Astrocyte of the cerebellum (primary cell): ENCODE measurements at places on chromosomes 4 and X.

DNA sequence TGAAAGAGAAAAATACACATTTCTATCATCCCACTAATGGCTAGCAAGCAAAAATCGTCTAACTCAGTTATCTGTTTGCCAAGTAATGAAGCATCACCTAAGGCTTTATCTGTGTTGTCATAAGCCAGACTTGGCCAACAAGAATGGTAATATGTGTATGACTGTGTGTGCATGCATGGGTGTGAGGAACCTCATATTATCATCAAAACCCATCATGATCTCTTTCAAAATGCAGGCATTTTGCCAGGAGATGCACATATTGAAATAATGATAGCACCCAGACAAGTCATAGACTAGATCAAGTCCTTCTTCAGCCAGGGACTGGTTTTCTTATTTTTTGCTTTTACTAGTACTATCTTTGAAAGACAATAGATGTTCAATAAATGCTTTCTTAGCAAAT is 172.5 kb upstream of the FMR1 start:
- no peak for DNase-seq

- DNase-seq, result no peak
Measured at GRCh38 chr4:7767966-7768365, 171.7 kb downstream of the AFAP1 start.

GRCh38 chr4:105234582-105234981 is 87.9 kb downstream of the TET2 start:
- no peak for DNase-seq

DNA sequence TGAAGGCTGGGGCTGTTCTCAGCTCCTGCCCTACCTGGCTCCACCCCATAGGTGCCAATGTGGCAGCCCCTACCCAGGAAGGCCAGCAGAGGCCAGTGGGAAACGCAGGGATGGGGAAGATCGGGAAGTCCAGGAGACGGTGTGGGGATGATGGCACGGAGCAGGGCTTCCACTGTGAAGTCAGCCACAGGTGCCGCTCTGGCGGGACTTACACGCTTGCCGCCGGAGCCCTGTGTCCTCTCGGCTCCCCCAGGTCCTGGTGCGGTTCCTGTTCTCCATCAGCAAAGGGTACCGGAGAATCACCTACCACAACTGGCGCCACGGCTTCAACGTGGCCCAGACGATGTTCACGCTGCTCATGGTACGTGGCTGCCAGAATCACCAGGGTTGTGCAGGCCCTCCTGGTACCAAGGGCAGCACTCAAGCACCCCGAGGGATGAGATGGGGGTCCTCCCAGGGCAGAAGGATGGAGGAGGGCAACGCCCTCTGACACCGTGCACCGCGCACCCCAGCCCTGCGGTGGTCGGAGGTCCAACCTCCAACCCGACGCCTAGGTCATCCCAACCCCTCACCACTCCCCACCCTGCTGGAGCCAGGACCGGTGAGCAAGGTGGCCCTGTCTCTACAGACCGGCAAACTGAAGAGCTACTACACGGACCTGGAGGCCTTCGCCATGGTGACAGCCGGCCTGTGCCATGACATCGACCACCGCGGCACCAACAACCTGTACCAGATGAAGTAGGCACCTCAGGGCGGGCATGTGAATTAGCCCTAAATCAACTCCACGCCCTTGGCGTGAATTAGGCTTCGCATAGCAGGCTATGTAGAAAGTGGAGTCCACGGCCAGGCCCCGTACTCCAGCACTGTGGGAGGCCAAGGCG is 12.0 kb downstream of the ATP5ME start:
- no peak for DNase-seq

DNA sequence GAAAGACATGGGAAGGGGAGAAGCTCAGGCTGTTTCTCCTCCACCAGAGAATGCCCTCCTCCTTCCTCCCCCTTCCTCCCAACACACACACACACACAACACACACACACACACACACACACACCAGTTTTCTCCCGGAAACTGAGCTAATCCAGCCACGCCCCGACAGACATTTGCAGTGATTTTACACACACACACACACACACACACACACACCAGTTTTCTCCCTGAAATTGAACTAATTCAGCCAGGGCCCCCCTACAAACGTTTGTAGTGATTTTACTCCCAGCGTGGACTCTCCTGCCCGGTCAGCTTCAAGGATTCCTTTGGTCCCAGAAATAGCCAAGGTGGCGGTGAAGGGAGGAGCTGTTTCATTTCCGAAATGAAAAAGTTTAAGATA is 32.9 kb upstream of the STX18 start:
- peak; percentile 32 for DNase-seq

GRCh38 chr4:51850294-51850693 is 7.3 kb downstream of the DCUN1D4 start:
- DNase-seq, result no peak

- no peak for DNase-seq
Measured at GRCh38 chrX:135009057-135009610, 13.2 kb downstream of the RTL8B start.

GRCh38 chr4:81225252-81225651 is 10.2 kb upstream of the PRKG2 start:
- no peak for DNase-seq

GRCh38 chrX:9333873-9334560 is 130.8 kb upstream of the TBL1X start:
- DNase-seq, result no peak

- DNase-seq, result peak; percentile 54
Measured at GRCh38 chrX:131288738-131289511, at the start of gene IGSF1. TSS of gene IGSF1 (minus strand) at chrX:131289306. CDS start at chrX:131286674, 2,632 bp downstream.

- DNase-seq, result no peak
Measured at GRCh38 chr4:63458010-63458409, 951.2 kb downstream of the TECRL start.

DNA sequence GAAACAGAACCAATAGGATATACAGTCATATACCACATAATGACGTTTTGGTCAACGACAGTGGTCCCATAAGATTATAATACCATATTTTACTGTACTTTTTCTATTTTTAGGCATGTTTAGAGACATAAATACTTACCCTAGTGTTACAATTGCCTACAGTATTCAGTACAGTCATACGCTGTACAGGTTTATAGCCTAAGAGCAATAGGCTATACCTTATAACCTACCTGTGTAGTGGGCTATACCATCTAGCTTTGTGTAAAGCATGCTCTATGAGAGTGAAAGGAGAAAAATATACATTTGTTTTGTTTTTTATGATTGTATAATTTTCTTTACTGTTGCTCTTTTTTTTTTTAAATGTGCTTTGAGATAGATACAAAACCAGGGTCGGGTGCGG is 52.0 kb upstream of the PABPC1L2A start:
- no peak for DNase-seq

- peak; percentile 53 for DNase-seq
Measured at GRCh38 chrX:104854790-104855340, 288.9 kb downstream of the IL1RAPL2 start.

DNA sequence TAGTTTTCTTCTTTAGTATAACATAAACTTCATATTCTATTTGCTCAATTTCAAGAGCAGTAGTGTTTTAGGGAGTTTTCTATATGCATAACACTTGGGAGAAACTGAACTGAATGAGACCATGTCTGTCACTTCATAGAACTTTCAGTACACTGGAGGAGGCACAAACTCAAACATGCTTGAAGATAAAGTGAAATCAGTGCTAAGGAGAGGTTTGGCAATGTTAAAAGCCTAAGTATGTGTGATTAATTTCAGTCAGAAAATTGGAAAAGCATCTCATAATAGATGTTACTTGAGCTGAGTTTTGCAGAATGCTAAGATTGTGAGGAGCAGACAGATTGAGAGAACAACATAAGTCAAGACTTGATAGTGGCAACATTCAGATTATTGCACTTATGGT is 411.2 kb upstream of the HS3ST1 start:
- no peak for DNase-seq

DNA sequence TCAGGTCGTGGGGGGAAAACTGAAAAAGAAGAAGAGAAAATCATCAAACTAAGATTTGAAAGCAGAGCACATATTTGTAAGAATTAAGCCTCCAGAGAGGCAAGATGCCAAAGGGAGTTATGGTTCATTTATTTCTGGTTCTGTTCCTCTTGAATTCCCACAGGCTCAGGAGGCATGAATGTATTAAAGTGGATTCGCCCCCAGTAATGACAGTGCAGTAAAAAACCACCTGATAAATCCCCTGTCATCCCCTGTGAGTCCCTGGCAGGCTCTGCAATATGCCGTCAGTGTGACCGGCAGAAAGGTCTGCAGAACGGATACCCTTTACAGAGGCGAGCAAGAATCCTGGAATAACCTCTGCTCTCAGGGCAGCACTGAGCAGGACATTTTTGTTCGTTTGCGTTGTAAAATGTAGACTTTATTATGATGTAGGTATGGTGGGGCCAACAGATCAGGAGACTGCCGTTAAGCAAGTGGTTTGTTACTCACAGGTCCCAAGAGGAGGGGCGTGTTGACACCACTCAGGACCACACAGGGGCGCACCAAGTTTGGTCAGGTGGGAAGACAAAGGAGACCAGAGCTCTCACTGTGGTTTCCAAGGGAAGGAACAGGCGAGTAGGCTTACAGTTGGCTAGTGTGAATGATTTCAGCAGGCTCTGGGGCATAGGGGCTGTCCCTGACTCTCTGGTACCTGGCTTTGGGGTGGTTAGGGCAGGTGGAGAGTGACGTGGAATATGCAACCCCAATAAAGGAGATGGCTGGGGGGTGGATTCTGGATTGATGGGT is 75.3 kb downstream of the DHRSX start:
- DNase-seq, result peak; percentile 15

DNA sequence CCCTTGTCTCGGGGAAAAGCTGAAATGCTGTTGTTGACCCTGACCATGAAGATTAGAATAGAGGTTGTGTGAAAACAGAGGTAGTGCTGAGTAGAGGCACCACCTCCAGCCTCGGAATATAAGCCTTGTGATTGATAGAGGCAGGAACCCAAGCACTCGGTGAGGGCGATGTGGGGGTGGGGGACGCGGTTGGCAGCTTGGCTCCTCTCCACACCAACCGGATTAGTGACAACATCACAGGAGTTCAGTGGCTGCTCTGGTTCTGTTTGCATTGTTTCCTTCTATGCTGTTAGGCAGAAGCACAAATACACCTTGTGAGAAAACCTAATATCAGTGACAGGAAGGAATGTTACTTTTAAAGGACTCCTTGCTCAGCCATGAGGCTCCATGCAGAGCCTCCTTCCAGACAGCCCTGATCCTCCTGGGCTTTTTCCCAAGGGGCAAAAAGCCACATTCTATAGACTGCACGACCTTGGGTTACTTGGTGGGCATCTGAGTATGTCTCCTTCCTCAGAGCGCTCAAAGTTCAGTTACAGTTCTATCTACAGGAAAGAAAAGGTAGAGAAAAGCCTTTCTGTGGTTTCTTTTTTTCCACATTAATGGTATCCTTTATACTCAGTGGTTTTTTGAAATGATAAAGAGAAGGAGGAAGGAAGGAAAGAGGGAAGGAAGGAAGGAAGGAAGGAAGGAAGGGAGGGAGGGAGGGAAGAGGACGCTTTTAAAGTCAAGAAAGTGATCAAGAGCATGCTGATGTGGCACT is 150.4 kb upstream of the NOCT start:
- DNase-seq, result no peak

DNA sequence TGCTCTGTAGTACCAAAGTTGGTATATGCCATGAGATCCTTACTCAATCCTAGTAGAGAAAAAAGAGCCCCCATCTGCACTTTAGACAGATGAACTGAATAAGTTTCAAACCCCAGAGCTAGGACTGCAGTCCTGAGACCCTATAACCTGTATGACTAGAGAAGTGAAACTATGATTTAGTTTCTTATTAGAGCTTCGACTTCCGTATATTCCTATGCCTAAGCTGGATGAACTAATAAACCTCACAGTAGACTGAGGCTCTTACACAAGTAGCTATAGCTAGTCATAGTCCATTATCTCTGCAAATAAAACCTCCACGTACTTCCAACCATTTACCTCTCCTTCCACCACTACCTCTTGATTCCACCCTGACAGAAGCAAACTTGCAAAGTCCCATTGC is 6.3 kb upstream of the OTUD4 start:
- DNase-seq, result no peak

DNA sequence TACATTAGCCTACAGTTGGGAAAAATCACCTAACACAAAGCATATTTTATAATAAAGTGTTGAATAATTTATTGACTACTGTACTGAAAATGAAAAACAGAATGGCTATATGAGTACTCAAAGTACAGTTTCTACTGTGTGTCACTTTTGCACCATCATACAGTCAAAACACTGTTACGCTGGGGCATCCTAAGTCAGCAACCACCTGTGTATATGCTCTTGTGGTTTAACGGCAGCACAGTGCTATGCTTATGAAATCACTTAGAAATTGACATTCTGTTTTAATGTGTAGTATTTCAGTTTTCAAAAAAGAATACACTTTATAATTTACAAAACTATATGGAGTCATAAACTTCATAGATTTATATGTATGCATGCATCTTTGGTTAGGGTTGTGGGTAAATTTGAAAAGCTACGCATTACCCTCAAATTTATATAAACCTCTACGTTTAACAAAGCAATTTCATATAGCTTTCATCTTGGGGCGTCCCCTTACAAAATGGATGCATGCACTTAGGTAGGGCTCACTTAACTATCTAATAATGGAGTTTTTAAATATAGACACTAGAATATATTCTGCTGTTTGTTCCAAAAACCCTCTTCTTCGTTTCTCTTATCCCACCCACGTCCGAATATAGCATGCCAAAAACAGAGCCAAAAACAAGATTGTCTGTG is 690 bp upstream of the NEIL3 start:
- DNase-seq, result no peak
